ENCODE measurements at places on chromosomes 1 and 21.

GRCh38 chr1:197917805-197918651 is 856 bp downstream of the LHX9 start:
- no peak for DNase-seq

- DNase-seq, result no peak
Observed at GRCh38 chr1:64539781-64540218, 69.9 kb downstream of the CACHD1 start.

DNA sequence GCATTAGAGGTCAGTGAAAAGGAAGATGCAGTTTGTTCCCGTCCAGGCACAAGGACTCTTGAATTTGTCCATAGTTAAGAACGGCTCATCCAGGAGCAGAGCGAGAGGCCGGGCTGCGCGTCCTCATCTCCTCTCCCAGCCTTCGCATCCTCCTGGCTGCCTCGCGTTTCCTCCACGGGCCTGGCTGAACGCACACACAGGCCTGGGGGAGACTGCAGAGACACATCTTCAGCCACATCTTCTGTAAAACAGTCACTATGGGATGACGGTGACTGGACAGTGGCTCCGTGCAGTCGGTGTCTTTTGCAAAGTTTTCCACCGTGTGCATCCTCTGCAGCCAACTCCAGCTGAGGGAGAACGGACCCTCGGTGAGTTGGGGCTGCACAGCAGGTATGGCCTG is 89.7 kb downstream of the PSMG1 start:
- no peak for DNase-seq

DNA sequence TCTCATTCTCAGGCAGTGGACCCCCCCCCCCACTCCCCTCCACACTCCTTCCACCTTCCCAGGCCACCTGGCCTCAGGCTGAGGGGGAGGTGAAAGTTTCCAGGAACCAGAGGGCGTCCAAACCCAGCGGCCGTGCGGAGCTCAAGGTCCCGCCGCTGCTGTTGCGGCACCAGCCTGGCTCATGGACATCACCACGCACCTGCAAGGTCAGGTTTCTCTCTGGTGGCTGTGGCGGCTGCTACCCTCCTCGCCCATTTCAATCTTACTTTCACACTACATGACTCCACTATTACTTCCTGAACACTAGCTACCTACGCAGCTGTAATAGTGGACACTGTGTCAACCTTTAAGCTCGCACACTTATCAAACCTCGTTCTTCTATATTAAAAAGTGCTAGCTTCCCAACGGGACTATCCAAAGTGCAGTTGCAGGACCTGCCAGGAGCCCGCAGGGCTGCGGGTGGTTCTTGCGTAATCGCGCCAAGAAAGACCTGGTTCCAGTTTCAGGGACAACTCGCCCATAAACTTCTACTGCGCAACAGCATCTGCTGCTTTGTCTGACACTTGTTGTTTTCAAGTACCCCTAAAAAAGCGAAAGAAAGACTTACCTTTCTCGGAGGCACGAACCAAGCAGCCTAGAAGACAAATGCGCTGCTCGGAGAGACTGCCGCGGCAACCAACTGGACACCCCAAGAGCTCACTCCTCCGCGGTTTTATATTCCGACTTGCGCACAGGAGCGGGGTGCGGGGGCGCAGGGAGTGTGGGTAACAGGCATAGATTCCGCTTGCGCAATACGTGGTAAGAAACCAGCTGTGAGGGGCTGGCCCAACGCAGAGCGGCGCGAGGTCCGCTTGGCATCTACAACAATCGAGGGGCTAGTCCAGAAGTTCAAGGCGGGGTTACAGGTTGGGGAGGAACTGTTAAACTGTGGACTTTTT is at the start of gene DIRAS3:
TSS of gene DIRAS3 (minus strand) at position 687 of the 938 bp plus-strand sequence. CDS start 3,330 bp downstream, outside the sequence.
- DNase-seq, result no peak

DNA sequence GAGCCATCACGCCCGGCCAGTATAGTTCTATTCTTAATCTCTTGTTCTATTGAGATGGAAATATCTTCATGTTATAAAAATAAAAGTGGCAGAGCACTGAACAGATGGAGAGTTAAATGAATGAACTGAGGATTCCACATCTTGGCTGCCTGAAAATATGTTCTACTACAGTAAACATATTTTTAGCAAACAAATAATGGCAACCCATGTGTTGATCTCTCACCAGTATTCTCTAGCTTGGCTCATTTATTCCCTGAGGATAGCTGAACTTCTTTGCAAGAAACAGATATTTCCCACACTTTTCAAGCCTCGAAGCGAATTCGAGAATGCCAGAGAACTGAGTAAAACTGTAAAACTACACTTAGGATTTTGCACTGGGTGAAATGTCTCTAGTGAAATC is 58.9 kb downstream of the DIRAS3 start:
- no peak for DNase-seq

GRCh38 chr1:116491700-116492357 is 79.0 kb downstream of the CD58 start:
- DNase-seq, result no peak

- no peak for DNase-seq
Observed at GRCh38 chr1:87961992-87962391, 633.3 kb downstream of the LMO4 start.

DNA sequence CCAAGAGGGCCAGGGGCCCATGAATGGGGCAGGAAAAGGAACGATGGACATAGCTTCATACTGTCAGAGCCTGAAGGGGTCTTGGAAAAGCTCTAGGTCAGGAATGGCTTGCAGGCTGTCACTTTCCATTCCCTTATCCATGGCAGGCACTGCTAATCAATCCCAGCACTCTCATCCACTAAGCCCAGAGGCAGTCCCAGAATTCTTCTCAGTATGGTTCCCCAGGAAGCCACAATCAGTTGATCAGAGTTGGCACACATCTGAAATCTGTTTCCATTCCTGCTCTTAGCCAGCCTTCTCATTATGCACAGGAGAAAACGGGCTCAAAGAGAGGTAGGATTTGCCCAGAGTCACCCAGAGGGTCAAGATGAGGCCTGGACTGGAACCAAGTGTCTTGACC is 65.7 kb downstream of the LACTBL1 start:
- no peak for DNase-seq
